ENCODE measurements at places on chromosomes 6 and 20.

DNA sequence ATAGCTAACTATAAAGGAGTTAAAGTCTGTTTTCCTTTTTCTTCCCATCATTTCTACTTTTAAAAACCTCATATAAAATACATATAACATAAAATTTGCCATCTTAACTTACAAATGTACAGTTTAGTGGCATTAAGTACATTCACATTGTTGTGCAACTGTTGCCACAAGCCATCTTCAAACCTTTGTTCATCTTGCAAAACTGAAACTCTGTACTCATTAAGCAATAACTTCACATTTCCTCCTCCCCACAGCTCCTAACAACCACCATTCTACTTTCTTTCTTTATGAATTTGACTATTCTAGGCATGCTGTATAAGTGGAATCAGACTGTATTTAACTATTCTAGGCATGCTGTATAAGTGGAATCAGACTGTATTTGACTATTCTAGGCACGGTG, 4.5 kb downstream of the CCDC170 start:
- peak; percentile 64 for DNase-seq

GRCh38 chr6:11033825-11034224, 10.3 kb downstream of the ELOVL2 start:
- peak; percentile 82 for DNase-seq

- no peak for DNase-seq
Observed at GRCh38 chr6:37426945-37427510, 6.0 kb upstream of the CMTR1 start.

- DNase-seq, result peak; percentile 16
Observed at GRCh38 chr6:92377137-92377536, 1042.2 kb downstream of the EPHA7 start.

- no peak for DNase-seq
Observed at GRCh38 chr6:38584731-38585130, 55.0 kb downstream of the BTBD9 start.

DNA sequence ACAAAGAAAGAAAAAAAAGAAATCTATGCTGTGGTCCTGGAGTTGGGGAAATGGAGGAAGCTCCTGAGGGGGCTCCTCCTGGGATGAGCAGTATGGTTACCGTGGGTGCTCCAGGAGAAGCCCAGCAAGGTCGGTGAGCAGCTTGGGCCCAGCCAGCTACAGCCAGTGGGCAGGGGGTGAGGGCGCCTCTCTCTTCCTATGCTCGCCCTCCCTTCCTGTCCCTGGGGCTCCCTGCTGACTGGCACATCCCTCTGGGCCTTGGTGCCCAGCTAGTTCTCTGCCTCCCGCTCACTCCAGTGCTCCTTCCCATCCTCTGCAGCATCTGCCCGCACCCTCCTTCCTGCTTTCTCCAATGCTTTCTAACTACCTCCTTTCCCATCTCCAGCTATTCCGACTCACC, 16.6 kb downstream of the CD40 start:
- DNase-seq, result no peak

- DNase-seq, result peak; percentile 54
Observed at GRCh38 chr6:104855507-104855906, 4.2 kb downstream of the HACE1 start.

- peak; percentile 73 for DNase-seq
Observed at GRCh38 chr20:34262488-34263288, 21.5 kb downstream of the ASIP start.

DNA sequence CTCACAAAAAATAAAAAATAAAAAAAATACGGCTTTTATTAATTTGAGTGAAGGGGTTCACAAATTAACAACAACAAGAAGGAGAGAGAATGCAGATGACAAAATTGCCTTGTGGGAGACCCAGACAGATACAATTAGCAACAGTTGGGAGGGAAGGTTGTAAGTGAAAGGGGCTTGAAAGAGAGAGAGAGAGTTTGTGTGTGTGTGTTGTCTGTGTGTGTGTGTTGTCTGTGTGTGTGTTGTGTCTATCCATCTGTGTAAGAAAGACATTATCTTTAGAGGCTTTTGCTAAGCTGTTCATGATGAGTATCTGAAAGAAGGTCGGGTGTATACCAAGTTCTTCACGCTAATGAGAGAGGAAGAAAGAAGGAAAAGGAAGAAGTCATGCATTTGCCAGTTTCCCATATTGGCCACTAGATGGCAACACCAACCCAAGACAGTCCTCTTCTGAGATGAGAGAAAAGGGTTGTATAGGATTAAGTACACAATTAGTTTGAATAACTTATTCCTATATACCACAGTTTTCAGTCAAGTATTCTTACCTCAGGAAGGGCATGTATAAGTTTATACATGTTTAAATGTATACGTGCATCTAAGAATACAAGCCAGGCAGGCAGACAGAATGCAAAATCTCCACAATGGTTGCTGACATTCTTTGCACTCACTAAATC, 63.7 kb upstream of the CD2AP start:
- peak; percentile 74 for DNase-seq

GRCh38 chr6:117265410-117266256, at the start of gene VGLL2:
VGLL2 (plus strand) TSS chr6:117265558; CDS start chr6:117265764, 206 bp downstream.
- DNase-seq, result peak; percentile 3

DNA sequence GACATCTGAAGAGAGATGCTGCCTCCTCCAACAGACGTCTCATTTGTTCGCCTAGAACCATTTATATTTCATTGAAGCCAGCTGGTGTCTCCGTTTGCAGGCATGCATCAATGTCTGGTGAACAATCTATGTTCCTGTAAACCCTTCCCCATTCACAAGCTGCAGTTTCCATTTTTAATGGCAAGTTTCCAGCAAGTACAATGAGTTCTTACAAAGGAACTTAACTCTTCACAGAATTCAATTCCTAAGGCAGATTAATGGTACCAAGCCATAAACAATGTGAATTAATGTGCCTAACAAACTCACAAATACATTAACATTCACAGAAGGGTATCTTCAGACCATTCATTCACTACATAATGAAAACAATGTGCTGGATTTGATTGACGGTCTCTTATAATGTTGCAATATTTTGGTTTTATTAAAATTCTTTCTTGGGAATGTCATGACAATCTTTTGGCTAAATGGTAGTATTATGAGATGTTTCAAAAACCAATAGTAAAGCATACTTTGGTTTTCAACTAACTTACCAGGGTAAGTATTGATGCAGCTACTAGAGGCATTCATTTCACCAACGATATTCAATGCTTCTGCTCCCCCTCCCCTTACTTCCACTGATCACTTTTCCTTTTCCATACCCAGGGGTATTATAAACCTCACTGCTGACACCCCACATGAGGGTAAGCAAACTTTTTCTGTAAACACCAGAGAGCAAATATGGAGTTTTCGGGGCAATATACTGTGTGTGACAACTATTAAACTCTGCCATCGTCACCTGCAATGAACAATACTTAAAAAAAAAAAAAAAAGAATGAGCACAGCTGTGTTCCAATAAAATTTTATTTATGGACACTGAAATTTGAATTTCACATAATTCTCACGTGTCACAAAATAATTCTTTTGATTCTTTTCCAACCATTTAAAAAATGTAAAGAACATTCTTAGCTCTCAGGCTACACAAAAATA, 4.2 kb downstream of the AKIRIN2 start:
- DNase-seq, result peak; percentile 75

DNA sequence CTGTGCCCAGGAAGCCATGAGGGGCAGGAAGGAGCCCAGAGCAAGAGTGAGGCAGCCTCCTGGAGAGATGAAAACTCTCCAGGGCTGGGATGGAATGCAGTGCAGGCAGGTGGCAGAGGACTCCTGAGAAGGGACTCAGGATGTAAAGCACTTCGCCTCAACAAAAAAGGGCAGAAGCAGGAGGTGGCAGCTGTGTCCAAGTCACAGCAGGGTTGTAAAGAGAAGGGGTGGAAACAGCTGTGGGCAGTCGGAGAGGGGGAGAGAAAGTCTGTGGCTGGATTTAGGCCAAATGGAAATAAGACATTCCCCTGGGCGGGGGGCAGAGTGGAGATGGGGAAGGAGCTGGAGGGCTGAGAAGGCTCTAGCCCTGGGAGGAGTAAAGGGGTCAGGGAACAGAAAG, 34.9 kb downstream of the CYP21A2 start:
- no peak for DNase-seq

GRCh38 chr20:55530763-55531162, 474.6 kb downstream of the CBLN4 start:
- no peak for DNase-seq

DNA sequence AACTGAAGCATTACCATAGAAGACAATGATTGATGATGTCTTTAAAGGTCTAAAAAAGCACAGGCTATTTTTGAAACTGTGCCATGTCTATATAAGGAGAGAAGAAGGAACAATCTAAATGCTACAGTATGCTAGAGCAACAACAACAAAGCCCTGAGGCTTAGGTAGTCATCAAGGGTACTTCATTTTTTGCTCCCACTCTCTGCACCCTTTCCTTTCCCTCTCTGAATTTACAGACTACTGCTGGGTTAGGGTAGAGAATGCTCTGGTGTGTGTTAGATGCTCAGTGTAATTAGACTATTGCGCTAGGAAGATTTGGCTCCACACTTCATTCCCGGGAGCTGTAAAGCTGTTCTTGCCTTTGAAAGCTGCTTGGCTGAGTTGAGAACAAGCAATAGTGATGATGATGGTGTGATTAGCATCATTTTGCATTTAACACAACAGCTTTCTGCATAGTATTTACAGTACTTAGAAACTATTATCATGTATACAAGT, 1262.5 kb upstream of the CITED2 start:
- DNase-seq, result no peak

- DNase-seq, result peak; percentile 30
Observed at GRCh38 chr6:42374018-42374669, 77.6 kb downstream of the TRERF1 start.

- DNase-seq, result no peak
Observed at GRCh38 chr20:37598575-37599342, 71.1 kb upstream of the BLCAP start.

GRCh38 chr6:6795393-6795792, 206.9 kb downstream of the LY86 start:
- DNase-seq, result no peak

DNA sequence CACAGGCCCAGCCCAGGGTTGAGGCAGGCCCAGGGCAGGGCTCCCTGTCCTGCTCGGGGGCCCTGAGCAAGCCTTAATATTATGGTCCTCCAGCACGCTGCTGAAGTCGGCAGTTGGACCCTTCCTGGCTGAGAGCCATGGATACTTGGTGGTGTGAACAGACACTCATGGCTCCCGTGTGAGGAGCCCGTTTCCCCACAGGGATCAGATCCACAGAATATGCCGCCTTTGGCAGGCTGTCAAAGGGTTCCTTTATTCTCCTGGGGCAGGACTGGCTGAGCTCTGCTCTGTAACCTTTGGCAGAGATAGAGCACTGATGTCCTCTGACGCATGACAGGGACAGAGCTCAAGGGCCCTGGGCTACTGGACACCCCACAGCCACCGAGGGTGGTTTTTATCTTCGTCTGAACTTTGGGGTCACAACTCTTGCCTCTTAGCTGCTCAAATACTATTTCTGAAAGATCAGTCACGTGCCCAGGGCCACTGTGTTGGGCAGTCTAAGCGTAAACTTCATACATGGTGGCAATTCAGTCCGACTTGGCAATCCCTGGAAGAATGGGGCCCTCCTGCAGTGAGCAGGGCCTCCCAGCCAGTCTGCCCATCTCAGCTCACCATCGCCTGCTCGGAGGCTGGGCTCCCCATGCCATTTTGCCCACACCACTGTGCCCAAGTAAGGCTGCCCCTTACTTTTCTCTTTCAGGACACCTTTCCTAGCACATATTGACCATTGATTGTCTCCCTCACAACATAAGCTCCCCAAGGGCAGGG, 49.1 kb downstream of the TTI1 start:
- DNase-seq, result no peak

DNA sequence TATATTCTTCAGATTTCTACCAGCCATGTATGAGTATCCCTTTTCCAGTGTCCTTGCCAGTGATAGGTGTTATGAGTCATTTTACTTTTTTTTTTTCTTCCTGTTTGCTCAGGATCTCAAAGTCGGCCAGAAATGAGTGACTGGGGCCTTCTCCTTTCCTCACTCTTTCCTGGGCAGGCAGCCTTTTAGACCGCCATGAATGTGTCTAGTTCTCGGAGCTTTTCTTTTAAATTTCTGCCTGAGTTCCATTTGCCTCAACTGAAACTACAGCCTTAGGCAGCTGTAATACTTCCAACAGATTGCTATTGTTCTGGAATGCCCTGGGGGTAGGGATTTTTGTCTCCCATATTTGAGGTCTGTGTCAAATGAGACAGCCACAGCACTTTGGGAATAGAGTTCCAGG, 83.7 kb downstream of the STXBP5 start:
- peak; percentile 20 for DNase-seq

- no peak for DNase-seq
Observed at GRCh38 chr20:1173698-1174097, 11.1 kb downstream of the TMEM74B start.

DNA sequence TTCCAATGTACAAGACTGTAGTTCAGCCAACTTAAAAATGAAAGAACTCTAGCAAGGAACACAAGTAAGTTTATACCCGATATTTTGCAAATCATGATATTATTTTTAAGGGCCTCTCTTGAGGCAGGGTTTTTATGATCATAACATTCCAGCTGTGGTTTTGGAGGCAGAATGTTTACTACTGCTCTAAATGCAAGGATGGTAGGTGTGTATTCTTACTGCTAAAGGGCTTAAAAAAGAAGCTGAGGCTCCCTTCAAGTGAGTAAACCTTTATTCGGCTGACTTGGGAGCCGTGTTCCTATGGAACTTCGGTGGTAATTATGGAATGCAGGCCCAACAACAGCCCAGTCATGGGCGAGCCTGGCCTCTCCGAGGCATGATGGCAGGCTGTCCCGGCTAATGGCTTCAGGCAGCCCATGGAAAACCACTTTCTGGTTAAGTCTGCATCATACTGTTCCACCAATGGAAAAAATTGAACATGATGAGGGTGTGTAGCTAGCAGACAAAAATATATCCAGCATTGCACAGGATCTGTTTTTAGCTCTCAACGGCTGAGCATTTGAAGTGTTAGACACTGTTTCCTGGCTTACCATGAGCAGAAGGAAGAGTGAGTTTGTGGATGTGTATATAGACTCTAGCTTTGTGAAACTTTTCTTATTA, 111.5 kb downstream of the TIAM2 start:
- DNase-seq, result peak; percentile 76

- no peak for DNase-seq
Observed at GRCh38 chr20:61621035-61621730, 369.1 kb downstream of the CDH4 start.

- DNase-seq, result no peak
Observed at GRCh38 chr6:107192830-107193229, 77.5 kb upstream of the BEND3 start.
